NCI-H1436 treated with DMSO at 0.1 percent for 48 hours (cell line): ENCODE measurements at places on chromosomes 1 and 21.

DNA sequence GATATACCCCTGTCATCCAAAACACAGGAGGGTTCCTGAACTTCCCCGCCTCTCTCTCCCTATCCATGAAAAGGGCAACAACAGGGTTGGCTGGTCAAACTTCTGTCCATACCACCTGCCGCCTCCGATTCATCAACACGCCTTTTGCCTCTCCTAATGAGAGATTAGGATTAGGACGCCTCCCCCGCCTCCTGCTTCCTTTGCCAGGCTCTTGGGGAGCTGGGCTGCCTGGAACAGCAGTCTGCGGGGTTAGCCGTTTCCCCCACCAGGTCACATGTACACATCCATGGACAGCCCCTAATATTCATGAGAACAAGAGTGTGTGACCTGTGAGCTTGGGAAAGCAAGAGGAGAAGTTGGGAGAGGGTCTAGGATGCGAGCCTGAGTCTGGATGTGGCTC, 2.3 kb upstream of the OPTC start:
- DNase-seq = no peak

GRCh38 chr1:1796466-1796865, 18.2 kb upstream of the NADK start:
- DNase-seq = no peak

DNA sequence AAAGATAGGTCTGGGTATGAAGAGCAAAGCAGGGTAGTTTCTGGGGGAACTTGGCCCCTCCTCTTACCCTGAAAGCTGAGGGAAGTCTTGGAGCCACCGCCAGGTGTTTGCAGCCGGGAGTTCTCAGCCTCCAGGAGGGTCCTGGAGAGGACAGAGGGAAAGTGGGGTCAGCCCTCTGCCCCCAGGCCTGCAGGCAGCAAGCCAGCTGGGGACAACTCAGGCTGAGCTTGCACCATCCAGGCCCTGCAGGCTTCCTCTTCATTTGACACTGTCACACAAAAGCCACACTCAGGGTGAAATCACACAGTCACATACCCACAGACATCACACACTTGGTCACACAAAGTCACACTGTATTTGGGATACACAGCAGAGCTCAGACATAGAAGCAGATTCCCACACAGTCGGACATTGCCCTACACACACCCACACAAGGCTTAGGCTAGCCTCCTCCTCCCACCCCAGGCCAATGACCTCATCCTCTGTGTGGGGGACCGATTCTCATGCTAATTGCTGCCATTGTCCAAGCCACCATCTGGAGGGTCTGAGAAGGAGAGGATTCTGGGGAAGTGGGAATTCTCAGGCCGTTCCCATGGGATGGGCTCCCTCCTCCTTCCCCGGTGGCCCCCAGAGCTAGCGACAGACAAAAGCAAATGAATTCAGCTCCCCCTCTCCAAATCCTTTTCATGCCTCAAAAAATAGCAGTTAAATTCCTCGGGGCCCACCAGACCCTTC, 3.7 kb downstream of the NES start:
- no peak for DNase-seq

DNA sequence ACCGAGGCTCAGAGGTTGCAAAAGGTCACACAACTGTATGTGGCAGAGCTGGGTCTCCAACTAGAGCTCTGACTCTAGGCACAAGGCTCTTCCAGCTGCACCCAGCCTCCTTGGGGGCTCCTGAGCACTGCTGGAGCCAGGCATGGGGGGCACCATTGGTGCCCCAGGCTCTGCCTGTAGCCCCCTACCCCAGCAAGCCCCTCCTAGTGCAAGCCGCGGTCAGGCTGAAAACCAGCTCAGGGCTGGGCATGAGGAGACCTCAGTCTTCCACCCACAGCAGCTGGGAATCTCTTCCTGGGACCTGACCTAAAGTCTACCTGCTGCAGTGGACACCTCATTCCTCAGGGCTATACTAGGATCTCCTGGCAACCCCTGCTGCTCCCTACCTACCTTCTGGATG, 14.6 kb downstream of the TNNT2 start:
- no peak for DNase-seq
